ENCODE measurements at places on chromosomes 2 and 18.

- DNase-seq: no peak
Observed at GRCh38 chr2:183291436-183291835, 167.2 kb downstream of the NUP35 start.

GRCh38 chr2:204538182-204539018 lies 6.9 kb upstream of the PARD3B start:
- no peak for DNase-seq

- no peak for DNase-seq
Observed at GRCh38 chr2:57461624-57462023, 585.0 kb upstream of the VRK2 start.

DNA sequence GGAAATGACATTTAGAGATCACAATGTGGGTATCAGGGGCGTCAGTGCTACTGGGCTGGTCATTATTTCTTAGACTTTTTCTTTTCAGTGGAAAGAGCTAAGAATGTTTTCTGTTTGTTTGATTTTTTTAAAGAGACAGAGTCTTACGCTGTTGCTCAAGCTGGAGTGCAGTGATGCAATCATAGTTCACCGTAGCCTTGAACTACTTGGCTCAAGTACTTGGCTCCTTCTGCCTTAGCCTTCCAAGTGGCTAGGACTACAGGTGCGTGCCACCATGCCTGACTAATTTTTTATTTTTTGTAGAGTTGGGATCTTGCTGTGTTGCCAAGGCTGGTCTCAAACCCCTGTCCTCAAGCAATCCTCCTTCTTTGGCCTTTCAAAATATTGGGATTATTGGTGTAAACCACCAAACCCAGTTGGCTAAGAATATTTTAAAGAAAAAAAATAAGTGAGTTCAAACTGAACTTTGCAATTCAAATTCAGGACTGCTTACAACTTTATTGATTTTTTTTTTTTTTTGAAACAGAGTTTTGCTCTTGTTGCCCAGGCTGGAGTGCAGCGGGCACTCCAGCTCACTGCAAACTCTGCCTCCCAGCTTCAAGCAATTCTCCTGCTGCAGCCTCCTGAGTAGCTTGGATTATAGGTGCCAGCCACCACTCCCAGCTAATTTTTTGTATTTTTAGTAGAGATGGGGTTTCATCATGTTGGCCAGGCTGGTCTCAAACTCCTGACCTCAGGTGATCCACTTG lies 154.2 kb downstream of the MIB1 start:
- DNase-seq: no peak

DNA sequence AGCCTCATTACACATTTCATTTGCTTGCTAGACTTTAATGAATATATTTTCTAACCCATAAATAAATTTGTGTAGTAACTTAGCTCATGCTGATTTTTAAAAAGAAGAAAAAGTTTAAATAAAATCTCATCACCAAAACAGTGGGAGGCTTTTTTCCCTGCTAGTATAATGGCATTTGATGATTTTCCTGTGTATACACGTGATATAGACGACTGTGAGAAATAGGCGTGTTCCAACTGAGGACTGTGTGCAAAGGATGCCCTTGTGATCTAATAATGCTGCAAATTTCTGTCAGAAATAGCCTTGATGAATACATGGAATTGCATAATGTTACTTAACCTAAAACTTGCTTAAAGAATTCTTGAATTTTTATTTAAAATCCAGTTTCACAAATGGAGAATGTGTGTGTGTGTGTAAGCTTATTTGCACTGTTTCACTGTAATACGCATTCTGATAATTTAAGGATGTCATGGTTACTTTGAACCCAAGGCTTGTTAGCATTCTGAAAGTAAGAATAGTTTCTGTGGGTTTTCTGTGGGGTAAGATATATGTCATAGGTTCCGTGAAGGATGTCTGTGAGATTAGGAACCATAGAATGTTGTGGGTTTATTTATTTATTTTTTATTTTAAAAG lies 178.0 kb downstream of the DLGAP1 start:
- no peak for DNase-seq

DNA sequence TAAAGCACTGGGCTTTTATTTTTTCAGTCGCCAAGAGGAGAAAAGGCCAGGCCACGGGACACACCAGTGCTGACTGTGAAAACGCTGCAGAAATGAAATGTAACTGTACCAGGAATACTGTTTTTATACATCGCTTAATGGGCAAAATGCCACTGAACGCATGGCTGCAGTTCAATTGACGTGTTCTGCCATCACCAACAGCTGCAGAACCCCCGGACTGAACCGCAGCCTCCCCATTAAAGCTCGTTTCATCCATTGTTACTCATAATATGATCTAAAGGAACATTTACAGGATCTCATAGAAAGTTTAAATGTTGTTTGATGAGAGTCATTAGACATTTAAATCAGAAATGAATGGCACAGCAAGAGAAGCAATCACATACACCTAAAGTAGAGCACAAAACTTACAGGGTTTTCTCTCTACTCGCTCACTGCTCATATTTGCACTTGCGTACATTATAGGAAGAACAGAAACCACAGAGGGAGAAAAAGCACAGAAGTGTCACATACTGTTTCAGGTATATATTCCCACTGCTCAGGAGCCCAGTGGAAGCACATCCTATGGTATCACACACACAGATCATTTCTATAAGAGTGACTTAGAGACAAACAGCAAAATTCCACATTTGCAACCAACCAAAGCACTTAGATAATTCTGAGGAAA lies 35.3 kb downstream of the TCF4 start:
- DNase-seq: peak; percentile 72

DNA sequence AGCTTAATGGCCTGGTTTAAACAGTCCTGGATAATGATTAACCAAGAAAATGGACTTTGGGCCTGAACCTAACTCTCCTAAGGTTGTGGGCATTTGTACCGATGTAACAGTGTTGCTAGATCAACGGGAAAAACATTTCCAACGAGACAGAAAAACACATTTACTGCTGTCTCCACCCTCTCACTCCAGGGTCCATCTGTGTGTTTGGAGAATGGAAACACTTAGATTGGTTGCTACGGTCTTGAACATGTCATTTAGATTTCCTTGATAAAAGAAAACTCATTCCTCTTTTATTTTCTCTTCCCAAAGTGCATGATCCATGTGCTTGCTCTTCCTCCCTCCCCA lies 88.0 kb downstream of the SOCS6 start:
- DNase-seq: no peak

DNA sequence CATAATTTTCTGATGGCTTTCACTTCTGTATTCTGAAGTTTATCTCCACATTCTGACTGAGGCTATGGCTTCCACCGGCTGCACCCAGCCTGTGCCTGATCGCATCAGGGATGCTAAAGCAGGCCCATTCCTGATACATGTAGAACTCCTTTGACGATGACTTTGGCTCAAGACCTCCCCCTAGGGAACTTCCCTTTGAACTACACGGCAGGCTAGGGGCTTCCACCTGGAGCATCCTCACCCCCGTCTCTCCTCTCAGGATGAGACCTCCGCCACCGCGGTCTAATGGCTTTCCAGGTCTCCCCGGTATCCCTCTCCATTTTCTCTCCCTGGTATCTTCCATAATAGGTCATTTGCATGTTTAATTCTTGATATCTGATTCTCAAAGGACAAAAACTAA lies 214.9 kb upstream of the CHST9 start:
- DNase-seq: no peak

DNA sequence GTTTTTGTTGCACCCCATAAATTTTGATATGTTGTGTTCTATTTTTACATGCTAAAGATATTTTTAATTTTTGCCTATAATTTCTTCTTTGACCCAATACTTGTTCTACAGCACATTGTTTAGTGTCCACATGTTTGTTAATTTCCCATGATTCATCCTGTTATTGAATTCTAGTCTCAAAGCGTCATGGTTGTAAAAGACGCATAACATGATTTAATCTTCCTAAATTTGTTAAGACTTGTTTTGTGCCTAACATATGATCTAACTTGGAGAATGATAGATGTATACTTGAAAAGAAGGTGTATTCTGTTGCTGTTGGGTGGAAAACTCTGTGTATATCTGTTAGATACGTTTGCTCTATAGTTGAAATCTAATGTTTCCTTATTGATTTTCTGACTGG lies 27.1 kb upstream of the SULT1C3 start:
- DNase-seq: no peak

GRCh38 chr2:230411570-230412370 lies 4.2 kb upstream of the SP100 start:
- DNase-seq: peak; percentile 84

DNA sequence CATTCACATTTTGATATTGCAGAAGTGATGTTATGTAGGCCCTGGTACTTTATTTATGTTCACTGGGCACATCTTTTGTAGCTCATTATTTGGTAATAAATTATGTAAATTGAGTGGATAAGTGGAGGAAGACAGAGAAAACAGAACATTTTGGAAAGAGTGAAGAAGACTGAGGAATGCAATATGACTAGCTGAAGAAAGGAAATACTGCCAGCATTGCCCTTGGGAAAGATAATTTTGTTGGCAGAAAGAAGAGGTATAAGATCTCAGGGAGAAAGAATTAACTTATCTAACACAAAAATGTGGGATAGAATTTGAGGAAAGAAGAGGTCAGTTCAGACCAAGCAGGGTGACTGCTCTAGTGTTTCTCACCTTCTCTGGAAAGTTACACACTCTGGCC lies 118.8 kb downstream of the TTC27 start:
- no peak for DNase-seq

DNA sequence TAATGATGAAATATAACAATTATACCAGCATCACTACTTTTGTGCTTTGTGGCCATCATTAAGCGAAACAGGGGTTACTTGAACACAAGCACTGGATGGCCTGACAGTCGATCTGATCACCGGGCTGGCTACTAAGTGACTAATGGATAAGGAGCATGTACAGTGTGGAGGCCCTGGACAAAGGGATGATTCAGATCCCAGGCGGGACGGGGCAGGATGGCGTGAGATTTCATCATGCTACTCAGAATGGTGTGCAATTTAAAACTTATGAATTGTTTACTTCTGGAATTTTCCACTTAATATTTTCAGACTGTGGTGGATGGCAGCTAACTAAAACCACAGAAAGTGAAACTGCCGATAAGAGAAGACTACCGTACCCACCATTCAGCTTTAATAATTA lies 7.0 kb upstream of the CLIP4 start:
- DNase-seq: no peak

DNA sequence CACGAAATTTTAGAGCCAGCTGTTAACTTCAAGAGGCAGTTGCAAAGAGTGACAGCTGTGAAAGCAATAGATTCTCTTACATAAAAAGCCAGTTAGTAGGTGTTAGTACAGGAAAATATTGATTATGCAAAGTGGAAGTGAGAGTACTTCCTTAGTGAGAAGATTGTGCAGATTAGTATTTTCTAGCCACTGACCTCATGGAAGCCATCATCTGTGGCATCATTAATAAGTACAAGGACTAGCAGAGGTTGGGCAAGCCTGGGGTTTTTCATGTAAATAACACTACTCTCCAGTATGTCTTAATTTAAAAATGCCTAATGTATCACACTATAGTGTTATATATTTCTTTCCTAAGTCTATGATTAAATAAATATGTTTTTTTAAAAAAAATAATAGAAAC lies 166.2 kb upstream of the DTNA start:
- no peak for DNase-seq

GRCh38 chr2:114294741-114295140 lies 147.7 kb upstream of the DPP10 start:
- DNase-seq: no peak

DNA sequence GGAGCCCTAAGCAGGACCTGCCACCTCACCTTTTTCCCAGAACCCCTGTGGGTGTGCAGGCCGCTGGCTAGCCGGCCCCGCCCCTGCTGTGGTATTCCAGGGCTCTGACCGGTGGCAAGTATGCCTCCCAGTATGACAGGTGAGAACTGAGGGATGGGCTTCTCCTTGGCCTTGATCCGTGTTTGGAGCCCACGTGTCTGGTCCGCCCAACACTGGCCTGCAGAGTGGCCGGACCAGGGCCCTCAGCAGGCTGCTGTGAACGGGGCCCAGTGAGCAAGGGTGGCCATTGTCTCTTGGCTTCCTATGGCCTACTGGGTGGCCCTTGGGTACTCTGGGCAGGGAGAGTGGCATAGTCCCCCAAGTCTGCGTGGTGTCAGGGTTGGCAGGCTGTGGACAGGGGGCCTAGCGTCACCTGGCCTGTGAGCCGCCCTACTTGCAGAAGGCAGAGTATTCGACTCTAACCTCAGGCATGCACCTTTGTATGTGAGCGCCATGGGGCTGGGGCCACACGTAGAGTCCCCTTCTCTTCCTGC lies 1.8 kb downstream of the RNPEPL1 start:
- no peak for DNase-seq

- DNase-seq: no peak
Observed at GRCh38 chr2:219533930-219534661, 9.5 kb downstream of the CHPF start.

DNA sequence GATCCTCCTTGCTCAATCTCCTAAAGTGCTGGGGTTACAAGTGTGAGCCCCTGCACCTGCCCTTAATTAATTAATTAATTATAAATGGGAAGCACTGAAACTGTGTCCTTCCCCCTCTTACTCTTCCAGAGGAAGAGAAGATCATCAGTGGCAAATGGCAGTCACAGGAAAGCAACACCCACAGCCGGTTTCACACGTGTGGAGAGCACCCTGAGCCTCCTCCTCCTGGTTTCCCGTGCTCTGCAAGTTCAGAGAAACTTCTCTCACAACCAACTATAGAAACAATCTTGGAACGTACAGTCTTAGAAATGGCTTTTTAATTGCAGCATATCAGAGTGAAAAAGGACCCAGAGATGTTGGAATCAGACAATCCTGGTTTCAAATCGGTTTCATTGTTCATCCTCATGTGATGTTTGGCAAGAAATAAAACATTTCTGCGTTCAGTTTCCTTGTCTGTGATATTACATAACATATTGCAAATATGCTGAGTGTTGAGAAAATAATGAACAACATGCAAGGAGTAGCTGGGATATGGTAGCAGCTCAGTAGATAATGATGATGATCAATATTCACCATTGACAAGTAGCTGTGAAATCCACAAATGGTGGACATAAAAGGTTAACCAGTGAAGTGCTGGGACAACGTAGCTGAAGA lies 141.0 kb upstream of the KCTD1 start:
- DNase-seq: no peak

DNA sequence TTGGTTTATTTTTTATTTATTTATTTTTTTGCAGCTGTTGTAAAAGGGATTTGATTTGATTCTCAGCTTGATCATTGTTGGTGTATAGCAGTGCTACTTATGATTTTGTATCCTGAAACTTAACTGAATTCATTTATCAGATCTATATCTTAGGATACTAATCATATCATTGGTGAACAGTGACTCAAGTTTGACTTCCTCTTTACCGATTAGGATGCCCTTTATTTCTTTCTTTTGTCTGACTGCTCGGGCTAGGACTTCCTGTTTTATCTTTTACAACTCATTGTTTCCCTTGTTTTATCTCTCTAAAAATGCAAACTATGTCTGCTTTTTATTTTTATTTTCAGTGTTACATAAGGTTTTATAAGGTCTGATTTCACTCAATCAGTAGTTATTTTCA lies 23.6 kb downstream of the SP100 start:
- DNase-seq: no peak

All from left forelimb (tissue), 1 donor.